ENCODE measurements at places on chromosomes 1 and 21.

DNA sequence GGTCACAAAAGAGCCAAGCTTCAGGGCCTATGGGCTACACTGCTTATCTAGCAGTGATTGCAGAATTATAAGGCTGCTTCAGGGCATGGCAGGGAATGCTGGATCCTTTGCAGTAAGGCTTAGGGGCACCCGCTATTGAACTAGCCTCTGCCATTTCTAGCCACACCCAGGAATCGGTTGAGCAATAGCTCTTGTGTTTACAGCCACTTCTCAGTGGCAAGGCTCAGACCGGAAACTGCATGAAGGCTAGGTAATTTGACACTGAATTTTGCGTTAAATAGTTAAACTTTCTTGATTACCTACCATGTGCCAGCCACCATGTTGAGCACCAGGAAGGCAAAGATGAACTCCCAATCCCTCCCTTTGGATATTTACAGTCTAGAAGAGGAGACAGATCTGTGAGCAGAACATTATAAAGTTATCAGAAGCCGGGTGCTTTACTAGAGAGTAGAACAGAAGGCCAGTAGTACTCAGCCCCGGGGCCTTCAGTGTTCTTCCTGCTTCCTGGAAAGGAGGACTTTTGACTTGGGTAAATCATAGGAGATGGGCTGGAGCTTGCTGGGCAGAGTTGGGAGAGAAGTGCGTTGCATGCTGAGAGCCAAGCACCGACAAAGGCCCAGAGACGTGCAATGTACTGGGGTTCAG is 98.6 kb upstream of the LPGAT1 start:
- DNase-seq: peak; percentile 65

GRCh38 chr1:231919886-231920285 is 293.3 kb downstream of the DISC1 start:
- DNase-seq: no peak

- no peak for DNase-seq
Measured at GRCh38 chr1:12040457-12041051, 21.3 kb downstream of the MIIP start.

DNA sequence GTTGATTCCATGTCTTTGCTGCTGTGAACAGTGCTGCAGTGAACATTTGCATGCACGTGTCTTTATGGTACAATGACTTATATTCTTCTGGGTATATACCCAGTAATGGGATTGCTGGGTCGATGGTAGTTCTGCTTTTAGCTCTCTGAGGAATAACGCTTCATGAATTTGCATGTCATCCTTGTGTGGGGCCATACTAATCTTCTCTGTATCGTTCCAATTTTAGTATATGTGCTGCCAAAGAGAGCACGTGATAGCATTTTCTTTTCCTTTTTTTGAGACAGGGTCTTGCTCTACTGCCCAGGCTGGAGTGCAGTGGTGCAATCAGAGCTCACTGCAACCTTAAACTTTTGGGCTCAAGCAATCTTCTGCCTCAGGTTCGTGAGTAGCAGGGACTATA is 24.9 kb upstream of the MAP1LC3C start:
- no peak for DNase-seq

DNA sequence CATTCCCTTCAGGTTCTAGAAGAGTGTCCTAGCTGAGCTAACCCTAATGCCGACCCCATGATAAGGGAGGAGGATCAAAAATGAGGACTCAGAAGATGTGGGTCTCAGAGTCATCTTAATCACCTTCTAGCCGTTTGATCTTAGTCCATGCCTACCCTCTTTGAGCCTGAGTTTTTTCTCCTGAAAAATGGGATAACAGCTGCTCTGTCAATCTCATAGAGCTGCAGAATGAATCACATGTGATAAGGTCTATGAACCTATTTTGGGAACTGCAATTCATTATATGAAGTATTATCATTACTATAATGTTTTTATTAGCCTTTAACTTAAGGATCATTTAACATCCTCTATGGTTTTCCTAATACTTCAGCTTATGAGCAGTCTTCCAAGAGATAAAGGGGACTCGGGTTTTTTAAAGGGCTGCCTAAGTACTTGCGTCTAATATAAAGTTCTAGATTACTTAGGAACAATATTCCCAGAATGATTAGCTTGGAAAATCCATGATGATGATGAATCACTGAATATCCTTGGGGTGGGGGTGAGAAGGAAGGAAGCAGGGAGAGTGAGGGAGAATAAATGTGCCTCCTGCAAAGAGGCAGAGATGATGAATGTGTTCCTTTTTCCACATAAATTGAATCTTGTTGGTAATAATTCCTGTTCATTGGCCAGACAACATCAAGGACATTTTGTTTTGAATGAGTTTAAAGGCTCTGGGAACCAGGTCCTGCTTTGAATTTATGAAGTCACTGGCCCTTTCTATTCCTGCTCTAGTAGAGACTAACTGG is 66.8 kb downstream of the COLGALT2 start:
- DNase-seq: no peak

DNA sequence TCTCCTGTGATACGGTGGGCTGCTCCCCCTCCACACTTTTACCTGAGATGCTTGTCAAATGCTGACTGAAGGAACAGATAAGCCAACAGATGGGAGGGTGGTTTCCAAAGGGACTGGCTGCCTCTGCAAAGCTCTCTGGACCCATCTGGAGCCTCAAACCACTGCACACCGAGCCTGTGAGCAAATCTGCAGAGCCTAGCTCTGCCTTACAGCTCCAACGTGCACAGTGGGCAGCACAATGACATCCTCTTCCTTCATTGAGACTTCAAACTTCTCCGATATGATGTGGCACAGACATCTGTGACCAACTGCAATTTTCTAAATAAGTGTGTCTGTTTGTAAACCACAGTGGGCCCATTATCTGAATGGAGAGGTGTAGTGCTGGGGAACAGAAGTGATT is 26.2 kb upstream of the KNCN start:
- DNase-seq: no peak

GRCh38 chr1:26645734-26646133 is 50.1 kb upstream of the ARID1A start:
- DNase-seq: no peak

DNA sequence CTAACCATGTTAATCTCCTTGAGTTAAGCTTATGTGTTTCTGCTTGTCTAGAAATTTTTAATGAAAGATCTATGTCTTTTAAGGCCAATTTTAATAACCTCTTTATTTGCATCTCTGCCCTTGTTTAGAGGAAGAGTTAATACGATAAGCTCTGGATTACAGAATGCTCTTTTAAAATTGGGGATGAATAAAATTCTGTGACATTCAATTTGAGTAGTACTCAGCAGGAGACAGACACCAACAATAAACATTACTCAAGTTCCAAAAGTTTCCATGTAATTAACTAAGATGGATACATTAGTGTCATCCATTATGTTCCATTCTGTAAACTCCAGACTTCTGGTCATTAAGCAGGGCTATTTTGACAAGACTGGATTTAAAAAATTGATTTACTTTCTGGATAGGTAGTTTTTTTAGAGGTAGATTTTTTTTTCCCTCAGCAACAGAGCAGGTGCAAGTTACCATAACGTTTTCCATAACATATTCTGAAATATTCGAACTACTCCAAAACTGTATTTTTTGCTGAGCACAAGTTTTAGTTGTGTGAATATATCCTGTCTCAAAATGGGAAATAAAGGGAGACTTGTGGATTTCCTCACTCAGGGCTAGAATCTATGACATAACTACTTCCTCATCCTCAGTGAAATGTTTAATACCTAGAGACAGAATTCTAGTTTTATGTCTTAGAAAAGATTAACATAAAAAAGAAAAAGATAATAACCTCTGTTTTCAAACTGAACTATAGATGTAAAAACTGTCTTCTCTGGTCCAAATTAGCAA is 221.7 kb downstream of the NEGR1 start:
- no peak for DNase-seq

DNA sequence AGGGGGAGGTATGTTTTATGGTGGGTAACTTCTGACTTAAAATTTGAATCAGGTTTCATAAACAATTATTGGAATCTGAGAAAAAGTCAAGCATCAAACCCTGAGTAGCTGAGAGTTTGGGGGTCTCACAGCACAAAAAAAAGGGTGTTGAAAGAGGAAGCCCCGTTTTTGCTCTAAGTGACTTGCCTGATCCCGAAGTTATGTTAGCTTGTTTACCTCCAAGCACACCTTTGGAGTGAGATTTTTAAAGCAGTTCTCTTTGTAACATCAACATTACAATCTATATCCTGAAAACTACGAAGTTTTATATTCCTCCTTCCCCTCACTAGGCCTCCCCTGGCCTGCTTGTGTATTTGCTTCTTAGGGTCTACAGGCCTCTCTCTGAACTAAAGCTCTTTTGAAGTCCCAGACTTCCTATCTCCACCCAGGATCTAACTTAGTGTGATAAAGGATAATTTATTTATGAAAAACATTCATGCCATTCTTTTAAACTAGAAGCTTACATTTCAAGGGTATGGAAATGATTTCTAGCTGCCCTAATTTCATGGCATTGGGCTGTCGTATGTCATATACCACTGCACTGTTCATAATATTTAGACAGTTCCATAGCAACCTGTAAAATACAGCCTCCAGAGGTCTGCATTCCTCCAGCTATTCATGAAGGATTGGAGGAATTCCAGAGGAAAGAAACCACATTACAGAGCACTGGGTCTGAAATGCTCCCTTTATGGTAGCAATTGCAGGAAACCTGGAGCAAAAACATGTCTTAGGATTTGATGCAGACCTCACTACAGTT is 36.1 kb upstream of the RGS1 start:
- no peak for DNase-seq

DNA sequence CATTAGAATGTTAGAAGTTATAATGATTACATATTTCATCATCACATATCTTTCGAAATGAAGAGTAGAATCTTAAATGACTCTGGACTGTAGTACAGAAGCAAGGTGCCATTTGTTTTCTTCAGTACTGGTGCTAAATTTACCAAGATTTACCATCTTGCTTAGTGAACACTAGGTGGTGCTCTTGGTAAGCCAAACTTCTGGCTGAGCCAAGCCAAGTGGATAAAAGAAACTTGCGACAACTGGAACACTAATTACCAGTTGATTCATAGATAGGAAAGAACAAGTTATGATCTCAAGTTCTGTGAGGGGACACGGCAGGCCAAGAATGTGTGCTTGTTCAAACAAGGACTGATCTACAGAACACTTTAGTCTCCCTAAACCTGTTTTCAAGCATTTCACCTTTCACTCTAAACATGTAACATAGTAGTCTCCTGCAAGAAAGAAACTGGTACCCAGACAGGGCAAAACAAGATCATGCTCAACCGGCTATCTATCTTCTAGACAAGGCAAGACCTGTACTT is 19.8 kb downstream of the SPRTN start:
- no peak for DNase-seq

- DNase-seq: no peak
Measured at GRCh38 chr1:215957663-215958062, 390.6 kb downstream of the KCTD3 start.

DNA sequence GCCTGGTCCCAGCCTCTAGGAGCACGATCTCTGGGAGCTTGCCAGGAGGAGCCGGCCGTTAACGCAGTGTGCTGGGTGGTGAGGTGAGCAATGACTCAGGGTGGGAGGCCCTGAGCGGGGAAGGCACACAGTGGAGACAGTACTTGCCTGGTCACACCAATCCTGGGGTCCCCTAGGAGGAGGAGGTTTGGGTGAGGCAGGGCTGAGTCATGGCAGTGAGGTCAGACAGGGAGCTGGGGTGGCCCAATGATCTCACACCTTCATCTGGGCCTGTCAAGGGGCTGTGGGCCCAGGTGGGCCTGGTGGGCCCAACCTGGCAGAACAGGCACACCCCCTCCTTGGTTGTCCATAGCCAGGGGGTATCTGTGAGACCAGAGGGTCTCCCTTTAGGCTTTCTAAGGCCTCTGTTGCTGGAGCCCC is 8.6 kb upstream of the EDN2 start:
- no peak for DNase-seq

DNA sequence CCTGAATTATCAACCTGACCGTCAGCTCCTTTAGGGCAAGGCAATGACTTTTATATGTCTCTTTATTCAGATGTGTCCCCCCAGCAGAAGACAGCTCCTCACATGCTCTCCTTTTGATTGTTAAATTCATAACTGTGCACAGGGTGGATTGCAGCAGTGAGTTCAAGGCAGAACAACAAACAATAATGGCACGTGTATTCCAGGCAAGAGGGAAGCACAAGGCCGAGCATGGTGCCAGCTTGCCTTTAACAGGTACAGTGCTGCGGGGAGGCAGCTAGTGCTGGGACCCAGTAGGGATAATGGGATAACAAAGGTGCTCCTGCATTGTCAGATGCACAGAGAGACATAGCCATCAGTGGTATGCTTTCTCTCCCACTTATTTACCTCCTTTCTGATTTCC is 248.4 kb downstream of the RHOU start:
- no peak for DNase-seq

DNA sequence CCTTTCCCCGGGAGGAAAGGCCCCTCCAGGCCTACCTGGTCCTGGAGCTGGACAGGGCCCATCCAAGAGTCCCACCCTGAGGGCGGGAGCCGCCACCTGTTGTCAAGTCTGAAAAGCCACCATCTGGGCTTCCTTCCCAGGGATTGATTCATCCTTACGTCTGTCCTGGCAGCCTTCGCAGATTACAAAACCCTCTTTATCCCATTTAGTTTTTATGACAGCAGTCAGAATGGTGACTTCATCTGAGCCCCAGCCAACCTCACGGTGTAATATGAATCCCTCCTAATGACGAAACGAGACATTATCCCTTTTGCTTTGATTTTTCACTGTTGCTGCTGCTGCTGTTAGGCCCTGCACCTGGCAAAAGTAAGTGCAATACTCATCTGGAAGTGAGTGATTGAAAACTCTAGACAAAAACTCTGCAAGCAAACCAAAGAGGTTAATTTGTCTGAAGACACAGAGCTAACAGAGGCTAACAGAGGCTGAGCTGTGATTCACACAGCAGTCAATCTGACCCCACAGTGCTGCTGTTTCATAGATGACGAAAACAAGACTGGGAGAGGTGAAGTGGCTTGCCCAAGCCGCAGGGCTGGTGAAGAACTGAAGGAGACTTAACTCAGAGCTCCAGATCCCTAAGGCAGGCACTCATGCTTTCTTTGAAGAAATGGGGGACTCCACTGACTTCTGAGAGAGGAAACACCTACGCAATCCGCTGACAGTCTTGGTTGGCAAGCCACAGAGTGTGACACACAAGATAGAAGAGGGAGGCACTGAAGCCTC is 30.0 kb upstream of the S100A7 start:
- DNase-seq: no peak

GRCh38 chr1:175413367-175413766 is 220.8 kb upstream of the KIAA0040 start:
- no peak for DNase-seq

- DNase-seq: peak; percentile 21
Measured at GRCh38 chr21:42218836-42219605, at the start of gene ABCG1. Gene ABCG1 (plus strand): TSS chr21:42219140. CDS start chr21:42219263, 123 bp downstream.

GRCh38 chr1:195185736-195186135 is 1422.5 kb downstream of the KCNT2 start:
- no peak for DNase-seq

DNA sequence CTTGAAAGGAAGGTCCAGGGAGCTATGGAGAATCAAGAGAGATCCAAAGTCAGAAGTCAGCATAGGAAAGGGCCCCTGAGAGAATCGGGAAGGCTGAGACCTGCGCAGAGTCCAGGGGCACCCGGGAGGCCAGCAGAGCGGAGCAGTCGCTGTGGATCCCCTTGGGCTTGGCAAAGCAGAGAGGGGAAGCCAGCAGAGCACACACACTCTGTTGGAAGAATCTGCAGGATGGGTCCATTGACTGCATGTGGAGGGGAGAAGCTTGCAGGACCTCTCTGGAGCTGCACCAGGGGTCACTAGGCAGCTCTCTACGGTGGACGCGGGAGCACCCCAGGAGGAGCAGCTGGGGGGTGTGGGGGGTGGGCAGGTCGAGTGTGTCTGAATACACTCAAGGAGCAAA is 6.4 kb downstream of the RIPK4 start:
- DNase-seq: no peak
